Stomach (tissue), 19 donors: ENCODE measurements at places on chromosomes 5 and 9. TPM values are rescaled to one million over a fixed set of nuclear protein-coding genes. Genes with fewer than 3 reads are reported as not detected.
A peak's percentile ranks its signal among the peaks of the same experiment; 100 is the strongest.

DNA sequence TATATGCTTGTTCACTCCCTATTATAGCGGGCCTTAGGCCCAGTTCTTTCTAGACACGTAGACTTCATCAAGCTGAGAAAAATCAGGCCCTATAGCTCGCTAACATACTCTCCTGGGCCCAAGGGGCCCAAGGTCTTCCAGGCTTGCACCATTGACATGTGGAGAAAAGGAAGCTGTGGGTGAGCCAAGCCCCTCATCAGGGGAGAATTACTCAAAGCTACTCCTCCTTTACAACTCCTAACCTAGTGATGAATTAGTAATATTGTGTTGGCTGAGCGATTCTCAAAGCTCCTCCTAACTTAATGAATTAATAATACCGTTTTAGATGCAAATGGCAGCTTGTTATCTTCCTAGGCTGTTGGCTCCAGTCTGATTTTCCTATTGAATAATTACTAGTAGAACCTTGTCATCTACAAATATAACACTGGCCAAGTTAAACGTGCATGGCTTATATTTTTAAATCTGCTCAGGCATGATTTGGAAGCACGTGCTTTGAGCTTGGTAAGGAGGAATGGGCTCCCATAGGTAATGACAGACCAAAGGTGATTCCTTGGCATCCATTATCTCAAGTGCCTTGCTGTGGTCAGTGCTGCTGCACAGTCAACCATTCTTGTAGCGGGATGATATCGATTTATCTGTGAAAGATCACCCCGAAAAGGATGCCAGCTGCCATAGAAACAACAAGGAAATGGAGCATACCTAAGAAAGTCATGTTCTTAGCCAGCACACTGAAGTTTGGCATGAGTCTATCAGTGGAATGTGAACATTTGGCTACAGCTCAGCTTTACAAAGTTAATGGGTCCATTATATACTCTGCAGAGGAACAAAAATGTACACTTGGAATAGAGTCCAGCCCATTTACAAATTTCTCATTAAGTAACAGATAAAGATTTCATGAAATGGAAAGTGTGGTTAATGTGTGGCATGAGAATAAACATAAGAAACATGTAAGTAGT is 23.8 kb downstream of the LVRN start:
- peak; percentile 69 for DNase-seq

The STXBP1 gene
- 14.9 TPM for total RNA-seq

- no peak for DNase-seq
Observed at GRCh38 chr5:95241635-95242034, 43.3 kb downstream of the MCTP1 start.

DNA sequence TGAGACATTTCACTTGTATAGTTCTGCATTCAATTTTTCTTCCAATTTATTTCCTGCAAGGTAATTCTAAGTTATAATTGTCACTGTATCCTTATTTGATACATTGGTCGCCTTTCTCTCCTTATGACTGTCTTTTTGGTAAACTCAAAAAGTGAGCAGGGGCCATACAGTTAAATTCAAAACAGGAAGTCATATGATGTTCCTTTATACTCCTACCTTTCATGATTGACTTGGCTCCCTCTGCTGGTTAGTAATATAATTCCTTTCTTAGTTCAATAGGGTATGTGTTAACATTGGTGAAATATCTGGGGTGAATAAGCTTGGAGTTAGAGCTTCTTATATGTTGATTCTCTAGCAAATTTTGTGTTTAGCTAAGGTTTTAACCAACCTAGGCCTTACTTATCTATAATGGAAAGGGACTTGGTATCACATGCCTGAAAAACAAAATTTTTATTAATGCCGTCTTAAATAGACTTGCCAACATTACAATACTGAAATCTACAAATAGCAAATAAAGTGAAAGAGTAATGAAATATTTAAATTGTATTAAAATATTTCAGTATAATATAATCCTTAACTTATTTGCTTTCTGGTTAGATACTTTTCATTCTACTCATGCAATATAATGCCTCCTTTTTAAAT is 6.0 kb upstream of the NIPBL start:
- DNase-seq: no peak

DNA sequence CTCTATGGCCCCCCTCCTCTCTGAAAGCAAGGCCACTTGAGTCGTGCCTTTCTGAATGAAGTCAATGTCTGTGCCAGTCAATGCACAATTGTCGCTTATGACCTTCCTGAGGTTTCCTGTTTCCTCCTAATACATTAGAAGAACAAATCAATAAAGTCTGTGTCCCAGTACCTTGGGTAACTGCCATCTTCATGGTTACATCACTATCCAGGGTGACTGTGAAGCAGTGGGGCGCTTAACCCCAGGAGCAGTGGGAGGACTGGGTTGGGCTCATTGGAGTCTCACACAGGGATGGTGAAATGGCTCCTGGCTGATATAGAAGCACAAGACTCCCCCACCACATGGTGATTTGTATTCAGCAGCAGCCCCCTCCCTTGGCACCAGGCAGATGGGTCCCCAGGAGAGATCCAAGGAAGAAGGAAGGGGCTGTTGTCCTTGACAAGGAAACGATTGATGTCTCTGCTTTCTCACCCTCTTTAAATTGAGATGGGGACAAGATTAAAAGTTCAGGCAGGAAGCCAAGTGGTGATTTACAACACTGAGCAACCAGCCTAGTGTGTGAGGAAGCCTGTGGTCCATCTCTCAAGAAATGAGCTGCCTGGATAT is 261.9 kb upstream of the ZNF462 start:
- no peak for DNase-seq

The EQTN gene
- not detected for total RNA-seq

- DNase-seq: no peak
Observed at GRCh38 chr5:31442058-31442745, 89.7 kb downstream of the DROSHA start.

- no peak for DNase-seq
Observed at GRCh38 chr9:12095931-12096330, 597.3 kb upstream of the TYRP1 start.

The CD74 gene
- total RNA-seq: 324 TPM

GRCh38 chr5:97141031-97141430 is 1.4 kb downstream of the LIX1 start:
- DNase-seq: no peak

The KLHL3 gene
- 11.0 TPM for total RNA-seq

The FYB1 gene
- 18.7 TPM for total RNA-seq

DNA sequence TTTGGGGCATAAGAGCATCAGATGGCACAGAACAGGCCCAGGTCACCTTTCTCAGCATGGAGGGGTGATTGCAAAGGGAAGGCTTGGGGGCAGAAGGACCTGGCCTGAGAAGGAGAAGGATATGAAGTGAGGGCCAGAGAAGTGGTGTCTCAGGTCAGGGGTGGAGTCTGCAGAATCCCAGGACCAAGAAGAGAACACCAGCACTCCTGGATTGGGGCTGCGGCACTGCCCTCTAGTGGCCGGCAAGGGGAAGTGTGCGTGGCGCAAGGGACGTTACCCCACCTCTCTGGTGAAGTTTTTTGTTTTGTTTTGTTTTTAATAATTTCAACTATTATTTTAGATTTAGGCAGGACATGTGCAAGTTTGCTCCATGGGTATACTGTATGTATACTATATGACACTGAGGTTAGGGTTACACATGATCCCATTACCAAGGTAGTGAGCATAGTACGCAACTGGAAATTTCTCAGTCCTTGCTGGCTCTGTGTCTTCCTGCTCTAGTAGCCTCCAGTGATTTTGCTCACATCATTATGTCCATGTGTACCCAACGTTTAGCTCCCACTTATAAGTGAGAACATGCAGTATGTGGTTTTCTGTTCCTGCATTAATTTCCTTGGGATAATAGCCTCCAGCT is 1548.6 kb downstream of the EFNA5 start:
- peak; percentile 31 for DNase-seq

The BTNL3 gene
- 10.5 TPM for total RNA-seq

The LMBRD2 gene
- total RNA-seq: 32.9 TPM

GRCh38 chr5:147832541-147832940 is 1.1 kb upstream of the SPINK1 start:
- no peak for DNase-seq

DNA sequence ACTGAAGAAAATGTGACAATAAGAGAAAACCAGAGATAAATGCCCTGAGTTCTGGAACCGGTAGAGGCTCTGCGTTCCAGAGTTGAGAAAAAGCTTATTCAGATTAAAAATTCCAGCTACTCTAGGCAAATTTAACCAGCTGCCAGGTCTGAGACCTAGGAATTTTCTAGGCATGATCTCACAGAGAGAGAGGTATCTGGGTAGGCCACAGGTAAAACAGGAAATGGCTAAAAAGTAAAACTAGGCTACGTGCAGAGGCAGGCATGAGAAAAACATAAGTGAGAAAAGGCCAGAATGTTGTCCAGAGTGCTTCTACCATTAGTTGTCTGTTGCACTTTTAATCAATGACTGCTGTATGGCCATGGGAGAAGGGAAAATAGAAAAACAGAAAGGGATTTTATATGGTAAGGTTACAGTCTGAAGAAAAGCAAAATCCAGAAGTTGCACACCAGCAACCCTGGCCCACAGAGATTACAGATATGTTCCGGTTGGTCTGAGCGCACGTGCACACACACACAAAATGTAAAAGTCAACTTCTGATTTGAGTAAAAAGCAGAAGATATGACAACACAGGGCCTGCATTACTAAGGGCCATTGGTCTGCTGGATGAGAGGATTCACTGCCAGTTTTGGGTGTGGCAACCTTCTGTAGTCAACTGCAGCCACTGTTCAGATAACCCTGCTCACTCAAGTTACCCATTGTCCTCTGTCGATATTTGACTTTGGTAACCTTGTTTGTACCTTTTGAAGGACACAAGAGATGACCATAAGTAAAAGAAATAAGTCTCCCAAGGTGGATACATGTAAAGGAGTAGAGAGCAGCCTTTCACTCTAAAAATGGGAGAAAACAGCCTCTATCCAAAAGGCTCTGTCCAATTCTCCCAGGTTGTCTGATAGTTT is 266.0 kb downstream of the DTWD2 start:
- DNase-seq: no peak

DNA sequence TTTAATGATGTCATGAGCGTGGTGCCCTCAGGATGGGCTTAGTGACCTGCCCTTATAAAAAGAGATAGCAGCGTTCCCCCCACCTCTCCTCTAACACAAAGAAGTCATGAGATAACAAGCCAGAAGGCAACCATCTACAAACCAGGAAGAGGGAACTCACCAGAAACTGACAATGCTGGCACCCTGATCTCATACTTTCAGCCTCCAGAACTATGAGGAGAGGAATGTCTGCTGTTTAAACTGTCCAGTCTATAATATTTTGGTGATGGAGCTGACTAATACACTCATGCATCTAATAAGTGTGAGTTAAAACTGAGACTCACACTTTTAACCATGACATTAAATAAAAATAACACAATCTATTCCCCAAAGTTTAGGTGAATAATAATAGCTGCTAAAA is 156.1 kb upstream of the SPEF2 start:
- no peak for DNase-seq

The PTGR1 gene
- total RNA-seq: 378 TPM

DNA sequence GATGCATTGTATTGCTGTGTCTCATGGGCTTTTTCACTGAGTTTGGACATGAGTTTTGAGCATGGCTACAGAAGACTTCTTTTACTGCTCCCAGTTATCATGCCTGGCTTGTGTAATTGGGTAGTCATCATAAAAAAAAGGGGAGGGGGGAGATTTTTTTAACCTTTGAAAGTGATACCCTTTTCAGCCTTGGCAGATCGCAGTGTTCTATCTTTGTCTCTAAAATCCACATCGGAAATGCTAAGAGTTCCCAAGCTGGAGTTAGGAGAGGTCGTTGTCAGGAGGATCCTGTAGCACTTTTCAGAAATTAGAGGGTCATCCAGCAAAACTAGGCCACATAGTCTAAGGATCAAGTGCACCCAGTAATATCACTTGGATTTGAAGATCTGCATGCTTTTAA is 188.4 kb downstream of the WDR70 start:
- no peak for DNase-seq

- DNase-seq: no peak
Observed at GRCh38 chr5:160694896-160695295, 157.1 kb downstream of the ATP10B start.

GRCh38 chr5:114252226-114252625 is 109.6 kb upstream of the KCNN2 start:
- no peak for DNase-seq

GRCh38 chr9:121353241-121354061 is 16.6 kb downstream of the STOM start:
- peak; percentile 61 for DNase-seq

The CDC20B gene
- not detected for total RNA-seq

The CYLC2 gene
- not detected for total RNA-seq

The ERAP2 gene
- 11.6 TPM for total RNA-seq

The ACOT12 gene
- not detected for total RNA-seq

- no peak for DNase-seq
Observed at GRCh38 chr5:5063533-5063953, 76.6 kb upstream of the ADAMTS16 start.

GRCh38 chr9:123089040-123089439 is 55.6 kb downstream of the GPR21 start:
- no peak for DNase-seq

GRCh38 chr9:90843525-90843924 is 41.9 kb downstream of the SYK start:
- DNase-seq: no peak

The CDH9 gene
- total RNA-seq: not detected

The SPINK13 gene
- not detected for total RNA-seq

- no peak for DNase-seq
Observed at GRCh38 chr5:87027570-87027969, 240.1 kb upstream of the RASA1 start.

DNA sequence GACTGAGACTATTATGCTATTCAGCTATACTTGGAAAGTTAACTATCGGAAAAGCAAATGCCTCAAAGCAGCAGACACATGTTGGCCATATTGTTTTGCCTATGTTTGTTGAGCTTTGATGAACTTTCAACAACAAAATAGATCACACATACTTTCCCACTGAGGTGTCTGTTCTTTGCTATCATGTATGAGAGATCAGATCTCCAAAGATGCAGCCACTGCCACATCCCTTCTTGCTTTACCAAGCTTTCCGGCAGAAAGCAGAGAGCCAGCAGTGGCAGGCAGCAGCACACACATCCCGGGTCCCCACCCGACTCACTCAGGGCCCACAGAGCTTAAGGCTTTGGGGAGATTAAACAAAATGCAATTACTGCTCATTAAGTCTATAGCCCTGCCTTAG is 18.8 kb downstream of the ZBTB5 start:
- DNase-seq: no peak

GRCh38 chr5:124973661-124974060 is 227.2 kb upstream of the ZNF608 start:
- DNase-seq: no peak

The KIAA1958 gene
- total RNA-seq: 77.7 TPM

GRCh38 chr9:127397646-127398274 is 791 bp downstream of the SLC2A8 start:
- DNase-seq: peak; percentile 40
